Stimulated activated CD8-positive, alpha-beta memory T cell treated with anti-CD3 and anti-CD28 coated beads, Interleukin-15, amount 100 ng/mL, for 1 hour (primary cell): ENCODE measurements at places on chromosomes 7 and 10.

GRCh38 chr7:55565681-55566080, 6.6 kb downstream of the VOPP1 start:
- no peak for DNase-seq

DNA sequence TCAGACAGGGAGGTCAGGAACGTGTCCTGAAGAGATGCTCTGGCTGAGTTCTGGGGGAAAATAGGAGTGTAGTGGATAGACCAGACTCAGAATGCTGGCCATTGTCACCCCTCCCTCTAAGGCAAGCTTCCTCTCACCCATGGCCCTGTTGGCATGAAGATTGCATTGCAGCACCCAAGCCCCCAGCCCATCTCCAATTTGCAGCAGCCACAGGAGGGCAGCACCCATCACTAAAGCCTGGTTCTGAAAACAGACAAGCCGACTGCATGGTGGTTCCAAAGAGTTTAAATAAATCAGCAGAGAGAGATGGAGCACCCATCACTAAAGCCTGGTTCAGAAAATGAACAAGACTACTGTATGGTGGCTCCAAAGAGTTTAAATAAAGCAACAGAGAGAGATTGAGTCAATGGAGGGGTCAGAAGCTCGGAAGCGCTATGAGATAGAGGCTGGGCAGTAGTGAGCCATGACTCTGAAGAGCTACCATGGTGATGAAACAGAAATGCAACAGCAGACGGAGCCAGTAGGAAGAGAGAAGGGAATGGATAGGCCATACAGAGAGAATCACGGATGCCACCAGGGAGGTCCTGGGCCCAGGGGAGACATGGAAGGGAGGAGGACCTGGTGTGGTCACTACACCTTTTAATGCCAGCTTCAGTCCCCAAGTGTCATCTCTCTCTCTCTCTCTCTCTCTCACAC, 237.9 kb upstream of the MYO3A start:
- no peak for DNase-seq

GRCh38 chr7:610141-610530, 90.5 kb upstream of the PDGFA start:
- DNase-seq, result no peak

GRCh38 chr10:9814285-9814864, 1203.3 kb upstream of the CELF2 start:
- no peak for DNase-seq

DNA sequence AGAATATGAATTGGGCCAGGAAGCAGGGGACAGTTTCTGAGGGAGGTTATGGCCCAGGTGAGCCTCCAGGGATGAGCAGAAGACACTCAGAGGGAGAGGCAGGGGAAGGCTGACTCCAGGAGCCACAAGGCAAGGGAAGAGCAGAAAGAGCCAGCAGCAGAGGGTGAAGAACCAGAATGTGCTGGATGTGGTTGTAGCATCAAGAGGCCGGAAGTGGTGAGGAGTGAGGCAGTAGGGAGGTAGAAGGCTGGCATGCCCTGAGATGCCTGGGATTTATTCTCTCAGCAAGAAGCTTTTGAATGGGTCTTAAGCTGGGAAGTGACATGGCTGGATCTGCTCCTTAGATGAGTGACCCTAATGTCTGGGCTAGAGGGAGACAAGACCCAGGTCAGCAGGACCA, 311.7 kb downstream of the DOCK4 start:
- no peak for DNase-seq
